Fibroblast of skin of scalp (primary cell): ENCODE measurements at places on chromosomes 3 and 15.

GRCh38 chr15:83379579-83379959 is 67.6 kb upstream of the SH3GL3 start:
- DNase-seq, result peak; percentile 51

GRCh38 chr3:132325634-132326033 is 8.4 kb downstream of the ACP3 start:
- DNase-seq, result no peak

DNA sequence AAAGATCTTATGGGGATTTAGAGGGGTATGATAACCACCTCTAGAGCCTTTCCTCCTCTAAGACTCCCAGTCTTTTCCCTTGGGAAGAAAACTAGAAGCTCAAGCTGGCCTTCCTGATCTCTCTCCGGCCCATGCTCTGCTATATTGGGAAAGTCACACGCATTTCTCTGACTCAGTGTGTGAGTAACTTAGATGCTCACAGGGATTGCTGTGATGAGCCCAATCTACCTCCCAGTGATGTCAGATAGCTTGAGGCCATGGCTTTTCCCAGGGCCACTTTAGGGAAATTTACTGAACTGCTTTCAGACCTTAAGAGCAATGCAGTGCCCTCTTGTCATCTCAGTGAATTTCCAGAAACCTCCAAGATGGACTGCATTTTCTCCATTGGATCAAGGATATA is 8.6 kb upstream of the ST8SIA2 start:
- peak; percentile 75 for DNase-seq

DNA sequence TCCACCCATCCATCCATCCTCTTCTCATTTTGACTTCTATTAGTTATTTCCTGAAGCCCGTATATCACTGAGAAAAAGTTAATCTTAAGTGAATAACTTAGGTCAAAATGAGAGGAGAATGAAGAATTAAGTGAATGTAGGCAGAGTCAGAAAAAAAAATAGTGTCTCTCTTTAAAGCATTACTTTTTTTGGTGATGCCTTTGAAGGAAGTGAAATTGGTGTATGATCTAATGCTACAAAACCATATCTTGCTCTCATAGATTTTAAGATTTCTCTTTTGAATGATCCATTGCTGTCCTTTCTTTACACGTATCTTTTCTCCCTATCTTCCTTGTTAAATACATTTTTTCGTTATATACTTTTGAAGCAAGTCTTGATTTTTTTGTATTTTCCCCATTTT is 23.4 kb downstream of the FNDC3B start:
- DNase-seq, result no peak

DNA sequence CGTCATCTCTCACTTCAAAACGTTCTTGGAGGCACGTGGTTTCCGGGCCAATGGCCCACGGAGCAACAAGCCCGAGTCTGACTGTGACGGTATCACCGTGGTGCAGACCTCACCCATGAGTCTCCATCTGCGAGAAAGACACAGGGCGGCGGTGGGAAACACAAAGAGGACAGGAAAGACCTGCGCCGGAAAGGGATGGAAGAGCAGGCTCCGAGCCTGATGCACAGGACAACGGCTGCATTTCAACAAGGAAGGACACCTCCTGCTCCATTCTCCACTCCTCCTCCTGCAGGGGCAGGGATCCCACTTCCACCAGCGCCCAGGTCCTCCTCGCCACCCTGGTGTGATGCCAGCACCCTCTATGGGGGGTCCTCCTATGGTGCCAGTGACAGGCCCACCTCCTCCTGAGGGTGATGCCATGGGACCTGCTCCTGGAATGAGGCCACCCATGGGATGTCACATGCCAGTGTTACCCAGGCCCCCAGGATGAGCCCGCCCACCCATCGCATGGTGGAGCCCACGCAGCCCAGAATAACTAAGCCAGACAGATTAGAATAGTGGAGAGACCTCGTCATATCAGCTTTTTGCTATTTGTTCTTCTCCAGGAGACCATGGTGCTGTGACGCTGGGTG is 73.0 kb upstream of the PCSK6 start:
- no peak for DNase-seq

GRCh38 chr3:152293347-152294006 is 24.7 kb downstream of the MBNL1 start:
- DNase-seq, result no peak

DNA sequence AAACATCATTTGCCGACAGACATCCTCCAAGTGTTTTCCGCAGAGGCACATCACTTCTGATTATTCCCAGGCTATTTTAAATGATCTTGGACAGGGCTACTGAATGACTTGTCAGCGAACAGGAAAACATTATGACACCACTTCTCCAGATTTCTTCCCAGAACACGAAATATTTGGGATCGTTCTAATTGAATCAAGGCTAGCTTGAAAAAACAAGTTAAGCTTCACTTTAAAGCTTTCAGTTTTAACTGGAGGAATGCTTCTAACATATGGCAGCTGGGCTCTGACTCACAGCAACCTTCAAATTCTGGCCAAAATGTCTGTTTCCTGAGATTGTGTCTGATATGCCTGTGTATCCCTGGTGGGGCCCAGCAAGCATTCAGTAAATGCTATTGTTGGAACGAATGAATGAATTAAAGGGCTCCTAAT is 127.0 kb upstream of the ICE2 start:
- peak; percentile 87 for DNase-seq

DNA sequence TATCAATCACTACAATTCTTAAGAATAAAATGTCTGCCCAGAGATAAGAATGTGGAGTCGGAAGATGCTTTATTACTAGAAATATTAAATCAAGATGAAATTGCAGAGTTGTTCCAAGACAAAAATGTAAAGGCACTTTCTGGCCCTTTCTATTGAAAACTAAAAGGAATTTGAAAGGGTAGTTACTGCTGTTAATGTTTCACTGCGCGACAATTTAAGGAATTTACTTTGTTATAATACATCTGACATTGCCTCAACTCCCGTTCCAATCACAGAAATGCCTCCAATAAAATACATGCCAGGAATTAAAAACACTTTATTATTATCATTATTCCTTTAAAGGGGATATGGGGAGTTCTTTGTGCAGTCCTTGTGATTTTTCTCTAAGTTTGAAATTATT is 26.4 kb downstream of the RSL24D1 start:
- DNase-seq, result peak; percentile 8

DNA sequence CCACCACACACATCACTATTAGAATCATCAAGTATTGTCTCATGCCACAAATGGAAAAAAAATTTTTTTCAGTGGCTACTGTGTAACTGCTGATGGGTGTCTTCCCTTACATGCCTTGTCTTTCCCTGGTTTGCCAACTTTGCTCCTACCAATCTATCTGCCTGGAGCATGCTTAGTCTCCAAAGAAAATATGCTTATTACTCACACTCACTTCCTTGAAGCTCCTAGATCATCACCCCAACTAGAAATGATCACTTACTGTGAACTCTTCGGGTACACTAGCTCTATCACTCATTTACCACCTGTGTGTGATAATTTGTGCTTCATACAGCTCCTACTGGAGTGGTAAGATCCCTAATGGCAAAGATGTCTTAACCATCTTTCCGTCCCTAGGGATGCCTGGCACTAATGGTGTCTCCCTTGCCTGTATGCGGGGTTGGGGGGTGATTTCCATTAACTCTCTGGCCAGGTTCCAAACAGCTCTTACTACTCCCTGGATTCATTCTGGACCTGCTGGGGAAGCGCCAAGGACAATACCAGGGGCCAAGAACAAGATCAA is 799 bp downstream of the VPS33B start:
- DNase-seq, result peak; percentile 12

DNA sequence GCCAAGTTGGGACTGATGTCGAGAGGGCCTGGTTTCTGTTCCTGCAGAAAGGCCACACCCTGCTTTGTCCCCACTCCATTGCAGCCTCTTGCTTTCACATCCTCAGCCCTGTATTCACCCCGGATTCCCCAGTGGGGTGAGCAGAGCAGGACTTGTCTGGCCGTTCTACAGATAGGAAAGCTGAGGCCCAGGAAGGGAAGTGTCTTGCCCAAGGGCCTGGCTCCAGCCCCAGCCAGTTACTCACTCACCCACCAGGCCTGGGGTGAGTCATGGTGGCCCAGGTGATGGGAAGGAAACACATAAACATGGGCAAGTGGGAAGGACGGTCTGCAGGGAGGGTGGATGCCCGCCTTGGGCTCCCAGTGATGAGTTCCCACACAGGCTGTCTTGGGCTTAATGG is 6.1 kb upstream of the DUSP7 start:
- peak; percentile 69 for DNase-seq

DNA sequence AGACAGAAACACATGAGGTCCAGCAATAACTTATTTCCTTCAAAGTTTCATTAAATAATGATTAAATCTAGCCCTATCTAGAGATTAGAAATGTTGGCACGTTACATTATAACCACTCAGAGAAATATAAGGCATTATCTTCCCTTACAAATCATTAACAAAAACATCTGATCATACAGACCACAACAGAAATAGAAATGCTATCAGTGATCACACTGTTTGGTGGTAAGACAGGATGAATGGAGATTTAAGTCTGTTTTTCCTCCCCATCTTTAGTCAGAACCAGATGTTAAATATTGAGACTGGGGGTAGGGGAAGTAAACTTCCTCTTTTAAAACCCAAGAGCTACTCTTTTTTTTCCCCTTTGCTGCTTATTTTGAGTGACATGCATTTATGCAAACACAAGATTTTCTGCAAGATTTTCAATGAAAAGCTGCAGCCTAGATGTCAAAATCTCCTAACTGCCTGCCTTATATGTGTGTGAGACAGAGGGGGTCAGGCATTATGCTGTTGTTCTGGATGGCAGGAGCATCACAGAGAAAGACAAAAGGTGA is 70.4 kb downstream of the CBLB start:
- DNase-seq, result no peak

DNA sequence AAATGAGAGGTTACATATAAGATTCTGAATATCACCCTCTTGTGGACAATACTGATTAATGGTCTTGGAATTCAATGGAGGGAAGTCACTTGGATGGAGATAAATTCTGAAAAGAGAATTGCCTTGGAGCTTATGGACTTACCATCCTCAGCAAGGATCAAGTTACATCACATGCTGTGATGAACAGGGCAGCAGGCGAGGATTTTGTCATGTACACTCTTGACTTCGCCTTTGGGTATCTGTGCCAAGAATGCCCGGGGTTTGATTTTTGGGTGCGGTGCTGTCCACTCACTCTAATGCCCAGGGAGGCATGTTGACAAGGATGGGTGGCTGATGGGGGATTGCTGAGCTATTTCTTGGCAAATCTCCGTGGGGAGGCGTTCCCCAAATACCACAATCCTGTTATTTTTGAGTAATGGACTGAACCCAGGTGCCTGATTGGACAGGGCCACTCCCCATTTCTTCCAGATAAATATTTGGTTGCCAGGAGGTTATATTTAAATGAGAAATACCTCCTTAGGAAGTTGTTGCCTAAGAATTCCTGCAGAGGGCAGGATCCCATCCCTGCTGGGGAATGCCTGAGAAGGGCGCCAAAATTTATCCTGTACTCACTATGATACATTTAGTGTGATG is 96.3 kb downstream of the TPRG1 start:
- peak; percentile 30 for DNase-seq

GRCh38 chr3:24545887-24546286 is 51.2 kb upstream of the THRB start:
- DNase-seq, result no peak

GRCh38 chr3:158384019-158384418 is 187.0 kb upstream of the MLF1 start:
- no peak for DNase-seq

DNA sequence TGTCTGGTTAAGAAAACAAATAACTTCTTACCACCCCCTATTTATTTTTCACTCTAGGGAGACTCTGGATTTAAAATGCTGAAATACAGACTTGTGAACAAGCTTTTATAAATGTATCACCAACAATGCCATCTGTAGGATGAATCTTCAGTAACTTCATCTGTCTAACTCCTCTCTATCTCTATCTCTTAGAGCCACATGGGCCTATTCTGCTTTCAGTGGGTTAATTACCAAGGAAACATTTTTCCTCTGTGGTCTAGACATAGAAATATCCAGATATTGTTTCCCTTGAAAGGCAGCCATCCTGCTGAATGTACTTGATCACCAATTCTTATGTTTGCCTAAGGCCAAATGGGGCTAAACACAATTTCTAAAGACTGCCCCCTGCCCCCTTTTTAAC is 167.6 kb upstream of the COL8A1 start:
- peak; percentile 60 for DNase-seq

- no peak for DNase-seq
These were observed 507.1 kb downstream of the IGSF11 start for GRCh38 chr3:118527514-118528044.

- DNase-seq, result no peak
These were observed 49.1 kb downstream of the ZIC4 start for GRCh38 chr3:147356909-147357900.

DNA sequence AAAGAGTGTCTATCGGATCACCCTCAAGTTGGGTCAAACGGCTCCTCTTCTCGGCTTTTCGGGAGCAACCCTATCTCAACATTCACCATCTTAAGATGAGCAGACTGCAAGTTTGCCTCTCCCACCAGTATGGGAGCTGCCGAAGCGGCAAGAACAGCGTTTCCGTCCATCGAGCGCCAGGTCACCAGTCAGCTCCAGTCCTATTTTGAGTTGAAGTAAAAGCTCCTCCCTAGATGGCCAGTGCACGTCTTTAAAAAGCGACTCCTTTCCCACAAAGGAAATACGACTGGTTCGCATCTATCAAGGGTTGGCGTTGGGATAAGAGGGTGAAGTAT is 369 bp upstream of the U2SURP start:
- DNase-seq, result no peak

- DNase-seq, result no peak
These were observed 9.2 kb upstream of the VIPR1 start for GRCh38 chr3:42493126-42493797.

DNA sequence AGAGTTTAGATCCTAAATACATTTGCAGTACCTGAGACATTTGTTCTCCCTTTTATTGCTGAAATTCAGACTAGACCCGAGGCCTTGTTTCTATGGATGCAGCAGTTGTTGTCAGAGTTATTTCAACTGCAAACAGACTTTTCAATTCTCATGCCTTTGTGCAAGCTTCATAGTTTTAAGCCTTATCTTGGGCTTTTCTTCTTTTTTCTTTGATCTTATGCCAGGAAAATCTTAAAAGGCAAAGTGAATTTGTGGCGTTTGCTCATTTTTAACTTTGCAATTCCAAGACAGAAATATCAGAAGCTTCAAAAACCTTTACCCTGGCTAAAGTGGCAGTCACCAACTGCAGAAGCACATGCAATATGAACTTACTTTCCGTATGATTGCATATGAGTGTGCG is 576.7 kb downstream of the DIPK2A start:
- no peak for DNase-seq

DNA sequence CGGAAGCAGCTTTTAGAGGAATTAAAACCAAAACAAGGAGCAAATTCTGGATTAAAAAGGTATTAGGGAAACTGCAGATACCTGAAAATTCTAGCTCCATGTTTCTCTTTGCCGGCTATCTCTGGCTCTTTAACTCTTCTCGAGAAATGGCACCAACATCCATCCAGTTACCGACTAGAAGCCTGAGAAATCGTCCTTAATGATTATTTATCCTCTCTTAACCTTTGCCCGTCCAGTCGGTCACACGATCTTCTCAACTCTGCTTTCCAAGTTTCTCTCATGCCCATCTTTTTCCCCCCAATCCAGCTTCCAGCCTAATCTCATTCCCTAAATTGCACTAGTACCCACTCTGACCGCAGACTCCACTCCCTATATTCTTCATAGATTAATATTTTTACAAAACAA is 596 bp upstream of the SGO1 start:
- DNase-seq, result no peak

- no peak for DNase-seq
These were observed 16.1 kb upstream of the AGBL1 start for GRCh38 chr15:86063356-86064095.

GRCh38 chr3:195752066-195752465 is 31.3 kb downstream of the MUC20 start:
- DNase-seq, result no peak
